ENCODE measurements at places on chromosomes 7 and 10.

- no peak for DNase-seq
Measured at GRCh38 chr7:51301806-51302205, 14.8 kb downstream of the COBL start.

DNA sequence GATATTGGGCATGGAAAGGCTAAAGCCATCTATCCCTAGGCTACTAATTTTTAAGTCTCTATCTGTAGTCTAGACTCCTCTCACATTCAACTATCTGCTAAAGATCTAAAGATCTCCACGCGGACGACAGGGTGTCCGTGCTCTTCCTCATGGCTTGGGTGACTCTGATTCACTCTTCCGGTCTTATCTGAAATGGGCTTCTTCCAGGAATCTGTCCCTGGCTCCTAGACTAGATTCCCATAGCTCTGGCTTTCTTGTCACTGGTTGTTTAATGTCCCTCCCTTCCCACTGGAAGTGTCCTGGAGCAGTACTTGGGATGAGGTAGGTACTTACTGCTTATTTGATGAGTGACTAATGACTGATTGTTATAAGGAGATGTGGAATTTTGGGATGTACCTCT is 62.0 kb upstream of the PODXL start:
- no peak for DNase-seq

GRCh38 chr10:11320809-11321520 is 290.5 kb downstream of the USP6NL start:
- peak; percentile 26 for DNase-seq

DNA sequence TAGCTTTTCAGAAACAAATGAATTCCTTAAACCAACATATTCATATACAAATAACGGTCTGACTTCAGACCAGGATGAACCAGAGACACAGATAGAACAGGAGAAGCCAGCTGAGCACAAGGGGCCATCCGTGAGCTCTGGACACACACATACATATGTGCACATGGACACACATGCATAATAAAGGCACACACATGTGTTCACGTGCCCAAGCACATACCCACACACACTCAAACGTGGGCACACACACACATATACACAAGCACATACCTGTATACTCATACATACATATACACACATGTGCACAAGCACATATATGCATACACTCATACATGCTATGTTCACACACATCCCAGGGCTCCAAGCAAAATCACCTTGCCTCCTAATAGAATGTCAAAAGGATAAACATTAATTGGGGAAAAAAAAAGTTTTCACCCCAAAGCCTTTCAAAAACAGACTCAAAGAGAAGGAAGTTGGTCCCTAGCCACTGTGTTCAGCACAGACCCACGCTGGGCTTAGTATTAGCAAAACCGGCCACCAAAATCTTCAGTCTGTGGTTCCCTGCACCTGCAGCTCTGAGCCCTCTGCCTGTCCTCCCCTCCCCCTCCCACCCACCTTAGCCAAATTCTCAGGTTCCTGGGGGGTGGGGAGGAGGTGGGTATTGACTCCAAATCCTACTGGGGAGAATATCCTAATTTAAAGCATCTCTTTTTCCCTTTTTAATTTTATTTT is 100.4 kb upstream of the MACROH2A2 start:
- no peak for DNase-seq

- no peak for DNase-seq
Measured at GRCh38 chr7:152081088-152081487, 55.6 kb downstream of the GALNT11 start.

DNA sequence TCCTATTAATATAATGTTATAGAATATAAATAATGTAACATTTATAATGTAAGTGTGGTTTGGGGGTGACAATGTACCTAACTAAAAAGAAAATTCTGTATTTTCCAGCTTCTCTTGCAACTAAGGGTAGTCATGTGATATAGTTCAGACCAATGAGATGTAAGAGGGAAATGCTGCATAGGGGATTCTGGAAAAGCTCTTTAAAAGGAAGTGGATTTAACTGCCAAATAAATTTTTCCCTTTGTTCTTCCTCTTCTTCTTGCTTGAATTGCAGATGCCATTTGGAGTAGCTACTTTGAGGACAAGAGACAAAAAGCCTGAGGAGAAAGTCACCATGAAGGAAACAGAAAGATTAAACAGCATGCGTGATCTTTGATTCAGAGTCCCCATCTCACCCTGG is 194.3 kb downstream of the PTEN start:
- DNase-seq, result no peak

GRCh38 chr7:142992427-142992826 is 30.3 kb upstream of the KEL start:
- DNase-seq, result no peak
